Adrenal gland (tissue), 19 donors: ENCODE measurements at places on chromosomes 3 and 15.
A peak's percentile ranks its signal among the peaks of the same experiment; 100 is the strongest.

- DNase-seq = peak; percentile 30
These were observed 105.0 kb downstream of the LRRK1 start for GRCh38 chr15:101024073-101024695.

- DNase-seq = no peak
These were observed 6.4 kb downstream of the NSUN3 start for GRCh38 chr3:94069194-94069813.

DNA sequence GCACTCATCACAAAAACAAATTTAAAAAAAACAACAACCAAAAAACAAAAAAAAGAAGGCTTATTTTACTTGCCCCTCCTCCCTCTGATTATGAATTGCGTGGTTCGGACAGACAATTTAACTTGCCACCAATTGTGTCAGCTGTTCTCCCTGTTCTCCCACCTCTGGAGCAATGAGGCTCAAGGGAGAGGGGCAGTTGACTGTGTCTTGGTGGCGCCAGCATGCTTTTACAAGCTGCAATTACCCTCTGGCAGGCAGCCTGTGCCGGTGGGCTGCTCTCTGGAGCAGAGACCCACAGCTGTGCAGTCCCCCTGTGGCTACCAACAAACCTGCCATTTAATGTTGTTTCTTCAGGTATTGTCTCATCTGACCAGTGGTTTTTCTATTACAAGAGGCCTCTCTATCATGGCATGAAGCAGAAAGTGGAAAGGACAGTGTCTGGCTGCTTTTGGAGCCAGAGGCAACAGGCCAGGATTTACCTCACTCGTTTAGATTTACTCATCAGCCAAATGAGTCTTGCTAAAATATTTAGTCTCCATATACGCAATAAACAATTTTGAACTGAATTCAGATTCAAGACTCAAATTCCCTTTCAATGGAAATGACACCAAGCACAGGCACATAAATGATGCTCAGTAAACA, 192.0 kb upstream of the TPRG1 start:
- no peak for DNase-seq

- DNase-seq = no peak
These were observed 10.8 kb upstream of the LRRC2 start for GRCh38 chr3:46576879-46577278.

DNA sequence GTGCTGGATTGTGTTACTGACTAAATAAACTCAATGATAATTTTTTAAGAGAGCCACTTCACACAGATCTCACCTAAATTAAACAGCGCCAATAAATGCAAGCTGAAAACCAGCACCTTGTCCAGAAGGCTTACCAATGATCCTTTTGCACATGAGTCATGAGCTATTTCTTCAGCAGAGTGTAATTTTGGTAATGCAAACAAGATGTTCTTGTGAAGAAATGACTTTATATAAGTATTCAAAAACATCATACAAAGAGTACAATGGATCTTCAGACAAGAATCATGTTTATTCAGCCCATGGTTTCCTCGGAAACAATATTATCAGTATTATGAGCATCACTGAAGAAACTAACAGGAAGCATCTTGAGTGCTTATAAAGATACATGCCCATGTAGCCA, 263.8 kb upstream of the UBE2E2 start:
- no peak for DNase-seq

DNA sequence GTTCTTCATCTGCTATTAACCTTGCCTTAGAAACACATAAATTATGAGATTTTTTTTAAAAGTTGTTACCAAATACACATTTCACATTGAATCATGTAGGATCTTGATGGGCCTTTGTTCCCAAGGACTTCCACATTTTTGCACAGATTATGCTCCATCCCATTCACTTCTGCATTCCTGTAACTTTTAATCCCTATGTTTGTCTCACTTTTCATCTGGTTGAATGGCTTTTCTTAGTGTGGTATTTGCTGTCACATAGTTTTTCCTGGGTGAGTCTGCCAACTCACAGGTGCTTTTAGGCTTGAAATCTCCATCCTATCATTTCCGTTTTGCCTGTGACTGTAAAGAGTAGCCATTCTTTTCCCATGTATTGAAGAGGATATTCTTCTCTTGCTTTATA, 297.2 kb upstream of the TPRG1 start:
- no peak for DNase-seq

DNA sequence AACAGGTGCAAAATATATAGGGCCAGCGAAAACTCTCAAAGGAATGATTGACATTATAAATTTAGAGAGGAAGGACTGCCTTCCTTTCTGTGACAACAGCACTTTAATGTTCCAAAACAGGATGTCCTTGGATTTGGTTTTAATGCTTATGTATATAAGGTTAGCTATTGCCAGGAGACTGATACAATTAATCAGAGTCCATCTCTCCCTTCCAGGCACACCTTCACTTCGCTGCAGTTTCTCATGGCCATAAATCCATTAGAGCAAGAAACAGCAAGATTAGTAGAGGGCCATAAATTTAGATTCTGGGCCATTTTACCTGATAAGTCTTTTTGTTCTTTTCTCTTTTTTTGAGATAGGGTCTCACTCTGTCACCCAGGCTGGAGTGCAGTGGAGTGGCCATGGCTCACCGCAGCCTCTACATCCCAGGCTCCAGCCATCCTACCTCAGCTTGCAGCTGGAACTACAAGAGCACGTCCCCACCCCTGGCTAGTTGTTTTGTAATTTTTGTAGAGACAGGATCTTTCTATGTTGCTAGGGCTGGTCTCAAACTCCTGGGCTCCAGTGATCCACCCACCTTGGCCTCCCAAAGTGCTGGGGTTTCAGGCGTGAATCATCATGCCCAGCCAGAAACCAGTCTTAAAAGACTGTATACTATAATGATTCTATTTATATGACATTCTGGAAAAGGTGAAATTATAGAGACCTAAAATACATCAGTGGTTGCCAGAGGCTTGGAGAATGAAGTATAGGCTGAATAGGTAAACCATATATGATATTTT, 15.7 kb upstream of the TFRC start:
- no peak for DNase-seq

DNA sequence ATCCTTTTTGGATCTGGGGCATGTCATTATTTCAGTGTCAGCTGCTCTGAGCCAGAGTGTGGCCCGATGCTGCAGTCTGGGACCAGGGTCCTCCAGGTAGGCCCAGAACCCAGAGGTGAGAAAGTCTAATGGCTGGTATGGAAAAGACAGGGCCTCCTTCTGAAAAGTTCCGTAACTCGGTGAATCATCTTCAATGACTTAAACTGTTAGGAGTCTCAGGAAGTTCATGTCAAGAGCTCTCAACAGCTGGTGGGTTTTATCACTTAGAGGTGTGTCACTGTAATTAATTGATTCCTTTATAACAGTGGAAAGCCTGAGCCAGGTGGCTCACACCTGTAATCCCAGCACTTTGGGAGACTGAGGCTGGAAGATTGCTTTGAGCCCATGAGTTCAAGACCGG, 28.5 kb upstream of the PDE8A start:
- DNase-seq = no peak

- DNase-seq = peak; percentile 67
These were observed 7.9 kb downstream of the FAH start for GRCh38 chr15:80160570-80161156.

DNA sequence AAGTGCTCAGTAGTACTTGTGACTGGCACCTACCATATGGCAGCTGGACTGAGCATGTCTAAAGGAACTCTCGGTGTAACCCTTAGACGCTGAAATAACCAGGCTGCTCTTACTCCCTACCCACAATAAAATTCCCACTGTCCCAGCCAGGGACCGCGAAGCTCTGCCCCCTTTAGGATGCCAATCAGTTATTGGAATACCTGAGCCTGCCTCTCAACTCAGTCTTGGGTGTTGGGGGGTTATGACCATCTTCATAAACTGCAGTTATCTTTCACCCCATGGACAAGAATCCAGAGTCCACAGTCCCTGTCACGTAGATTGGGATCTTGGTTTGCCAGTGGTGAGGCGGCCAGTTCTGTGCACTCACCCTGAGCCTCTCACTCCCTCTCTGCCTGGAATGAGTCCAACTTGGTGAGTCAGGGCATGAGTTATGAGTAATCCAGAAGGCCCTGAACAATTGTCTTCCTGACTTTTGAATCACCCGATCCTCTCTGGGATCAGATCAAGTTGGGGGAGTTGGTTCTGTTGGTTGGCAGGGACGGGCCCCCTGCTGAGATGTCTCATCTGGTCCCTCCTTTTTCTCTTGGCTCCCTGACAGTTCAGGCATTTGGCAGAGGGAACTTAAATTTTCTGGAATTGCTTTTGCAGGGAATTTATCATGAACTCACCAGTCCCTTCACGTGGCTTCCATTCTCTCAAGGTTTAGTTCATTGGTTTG, 120.1 kb upstream of the UBE2E1 start:
- DNase-seq = peak; percentile 94

DNA sequence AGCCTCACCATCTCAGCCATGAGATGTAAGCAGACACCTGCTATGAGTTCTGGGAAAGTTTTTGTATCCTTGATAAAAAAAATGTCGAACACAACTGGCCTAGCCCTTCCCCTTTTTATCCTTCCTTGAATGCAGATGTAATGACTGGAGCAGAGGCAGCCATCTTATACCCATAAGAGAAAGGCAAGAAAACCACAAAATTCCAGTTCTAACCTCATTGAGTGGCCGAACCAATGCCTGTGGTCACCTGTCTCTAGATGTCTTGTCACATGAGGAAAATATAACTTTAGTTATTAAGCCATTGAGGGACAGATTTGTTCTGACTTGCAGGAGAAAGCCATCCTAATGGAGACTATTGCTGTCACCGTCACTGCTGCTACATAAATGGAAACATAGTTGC, 80.4 kb upstream of the SLC6A6 start:
- no peak for DNase-seq

DNA sequence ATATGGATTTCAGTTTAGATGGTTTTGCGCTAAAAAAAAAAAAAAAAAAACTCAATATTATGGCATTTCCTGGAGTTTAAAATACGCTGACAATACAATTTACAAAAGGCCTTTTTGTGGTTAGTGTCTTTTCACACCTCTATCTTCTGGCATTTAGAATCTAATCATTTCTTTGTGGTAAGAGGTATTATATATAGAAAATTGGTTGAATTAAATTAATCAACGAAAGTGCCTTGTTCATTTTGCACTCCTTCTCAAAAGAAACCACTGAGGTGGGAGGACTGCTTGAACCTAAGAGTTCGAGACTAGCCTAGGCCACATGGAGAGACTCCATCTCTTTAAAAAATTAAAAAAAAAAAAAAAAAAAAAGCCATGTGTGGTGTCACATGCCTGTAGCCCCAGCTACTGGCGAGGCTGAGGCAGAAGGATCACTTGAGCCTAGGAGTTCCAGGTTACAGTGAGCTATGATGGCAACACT, 90.0 kb upstream of the ICE2 start:
- DNase-seq = no peak

DNA sequence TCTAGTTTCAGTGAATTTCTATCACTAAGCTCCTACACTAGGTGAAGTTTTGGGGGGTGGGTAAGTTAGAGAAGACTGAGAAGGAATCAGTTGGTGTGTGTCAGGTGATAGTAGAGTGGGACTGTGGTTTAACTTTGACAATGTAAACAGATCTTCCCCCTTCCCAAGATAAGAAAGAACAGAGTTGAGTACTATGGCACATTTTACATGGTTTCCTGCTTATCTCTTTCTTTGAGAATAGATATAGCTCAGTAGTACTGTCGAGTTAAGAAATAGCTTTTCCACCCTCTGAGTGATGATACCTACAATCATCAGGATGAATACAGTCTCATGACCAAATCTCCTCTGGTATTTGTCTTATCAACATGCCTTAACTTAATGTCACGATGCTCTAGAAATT, 42.8 kb downstream of the GAP43 start:
- no peak for DNase-seq

GRCh38 chr3:35772381-35773015, 133.2 kb downstream of the ARPP21 start:
- DNase-seq = no peak

GRCh38 chr3:72427624-72428023, 420.6 kb downstream of the SHQ1 start:
- DNase-seq = no peak

GRCh38 chr3:108024146-108024850, 66.5 kb downstream of the CD47 start:
- no peak for DNase-seq

DNA sequence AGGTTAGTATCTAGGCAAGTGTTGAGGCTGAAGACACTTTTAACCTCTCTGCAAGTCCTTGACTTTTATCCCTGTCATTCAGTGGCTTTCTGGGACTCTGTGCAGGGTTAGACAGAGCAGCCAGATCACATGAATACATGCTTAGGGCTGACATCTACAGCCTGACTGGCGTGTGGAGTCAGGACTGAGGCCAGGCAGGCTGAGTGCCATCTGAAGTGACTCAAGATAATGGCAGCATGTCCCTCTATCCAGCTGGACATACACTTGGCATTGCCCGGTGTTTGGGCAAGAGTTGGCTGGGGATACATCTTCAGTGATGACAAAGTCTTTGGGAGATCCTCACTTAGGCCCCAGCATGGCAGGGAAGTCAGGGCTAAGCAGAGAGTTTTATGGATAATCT, 22.4 kb downstream of the DUOX2 start:
- DNase-seq = peak; percentile 60

GRCh38 chr15:42199126-42199525, 9.0 kb downstream of the VPS39 start:
- no peak for DNase-seq

DNA sequence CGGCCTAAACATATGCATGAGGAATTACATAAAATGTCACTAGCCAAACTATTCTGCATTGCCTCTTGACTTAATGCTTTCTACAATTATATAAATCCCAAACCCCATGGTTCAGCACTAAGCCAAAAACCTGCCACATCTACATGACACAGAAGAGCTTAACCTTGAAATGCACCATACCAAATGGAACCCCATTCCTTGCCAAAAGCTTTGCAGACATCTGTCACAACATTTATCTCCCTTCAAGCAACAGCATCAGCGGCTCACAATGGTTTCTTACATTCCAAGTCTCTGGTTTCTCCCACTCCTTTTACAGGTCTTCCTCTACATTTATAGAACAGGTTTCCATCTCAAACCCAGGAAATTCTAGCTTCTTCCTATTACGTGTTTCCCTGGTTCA, 58.4 kb upstream of the GYG1 start:
- no peak for DNase-seq

DNA sequence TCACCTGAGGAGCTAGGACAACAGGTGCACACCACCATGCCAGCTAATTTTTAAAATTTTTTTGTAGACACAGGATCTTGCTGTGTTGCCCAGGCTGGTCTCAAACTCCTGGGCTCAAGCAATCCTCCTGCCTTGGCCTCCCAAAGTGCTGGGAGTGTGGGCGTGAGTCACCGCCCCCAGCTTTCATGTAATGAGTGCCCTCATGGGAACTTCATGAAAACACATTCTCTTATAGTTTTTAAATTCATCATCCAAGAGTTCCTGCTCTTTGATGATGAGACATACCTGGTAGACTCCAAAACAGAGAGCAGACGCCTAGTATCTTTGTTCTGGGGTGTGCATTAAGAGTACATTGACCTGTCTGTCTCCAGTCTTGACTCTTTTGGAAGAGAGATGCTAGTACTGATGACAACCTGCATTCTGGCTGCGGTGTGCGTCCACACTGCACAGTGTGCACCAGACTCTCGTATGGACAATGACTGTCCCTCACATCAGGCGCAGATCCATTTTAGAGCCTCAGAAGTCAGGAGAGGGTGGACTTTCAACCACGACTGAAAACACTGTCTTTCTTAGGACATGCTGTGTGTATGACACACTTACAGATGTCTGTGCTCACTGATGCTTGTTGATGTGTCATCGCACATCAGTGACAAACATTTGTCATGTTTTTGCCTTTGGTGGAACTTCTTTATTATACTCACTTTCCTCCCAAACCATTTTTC, 2.0 kb downstream of the NRROS start:
- no peak for DNase-seq

GRCh38 chr3:44649709-44650108, 1.2 kb downstream of the ZNF35 start:
- DNase-seq = no peak
